ENCODE measurements at places on chromosomes 6 and 20.

GRCh38 chr20:16095226-16095625 lies 478.0 kb downstream of the KIF16B start:
- no peak for DNase-seq

DNA sequence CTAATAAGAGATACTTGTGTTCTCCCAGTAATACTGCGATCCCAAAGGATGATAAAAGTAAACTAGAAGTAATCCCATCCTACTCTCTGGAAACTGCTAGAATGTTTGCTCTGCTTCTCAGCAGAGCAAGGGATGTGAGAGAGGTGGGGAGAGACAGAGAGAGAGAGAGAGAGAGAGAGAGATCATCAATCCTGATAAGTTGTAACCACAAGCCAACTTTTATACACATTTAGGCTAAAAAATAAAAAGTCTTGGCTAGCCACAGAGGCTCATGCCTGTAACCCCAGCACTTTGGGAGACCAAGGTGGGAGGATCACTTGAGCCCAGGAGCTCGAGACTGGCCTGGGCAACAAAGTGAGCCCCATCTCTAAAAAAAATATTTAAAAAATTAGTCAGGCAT lies 16.0 kb upstream of the TRIM38 start:
- no peak for DNase-seq

- no peak for DNase-seq
These were observed 3.6 kb downstream of the GZF1 start for GRCh38 chr20:23365390-23366165.

DNA sequence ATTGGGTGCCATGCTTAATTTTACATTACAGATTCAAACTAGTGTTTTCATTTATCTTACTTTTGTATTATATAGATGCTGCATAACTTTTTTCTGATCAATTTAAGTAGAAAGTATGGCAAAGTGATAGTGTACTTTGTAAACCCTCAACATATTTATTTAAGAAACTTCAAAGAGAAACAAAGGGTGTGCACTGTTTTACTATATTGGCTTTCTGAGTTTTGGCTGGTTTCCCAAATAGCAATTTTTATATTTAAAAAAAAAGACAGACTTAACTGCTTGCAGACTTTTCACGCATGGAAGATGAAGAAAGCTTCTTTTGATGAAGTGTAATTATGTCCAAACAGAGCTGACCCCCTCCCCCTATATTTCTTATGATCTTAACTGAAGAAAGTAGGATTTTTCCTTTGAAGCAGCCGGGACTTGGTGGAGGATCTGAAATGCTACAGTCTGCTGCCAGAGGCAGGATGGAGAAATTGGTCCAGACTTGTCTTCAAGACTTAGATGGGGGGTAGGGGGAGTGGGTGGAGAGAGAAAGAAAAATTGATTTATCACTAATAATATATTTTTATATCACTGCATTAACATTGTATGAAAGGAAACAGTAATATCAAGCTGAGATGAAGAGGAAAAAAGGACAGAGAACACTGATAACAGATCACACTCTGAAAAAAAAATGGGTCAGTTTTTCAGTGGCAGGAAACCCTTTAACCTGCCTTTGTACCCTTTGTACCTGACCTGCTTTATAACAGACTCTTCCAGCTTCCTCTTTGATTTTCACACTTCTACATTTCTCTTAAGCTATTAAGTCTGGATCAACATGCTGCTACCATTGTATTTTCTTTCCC lies 56.0 kb upstream of the SUPT3H start:
- no peak for DNase-seq

- DNase-seq, result no peak
These were observed 209.9 kb downstream of the ALDH8A1 start for GRCh38 chr6:134740027-134740373.

DNA sequence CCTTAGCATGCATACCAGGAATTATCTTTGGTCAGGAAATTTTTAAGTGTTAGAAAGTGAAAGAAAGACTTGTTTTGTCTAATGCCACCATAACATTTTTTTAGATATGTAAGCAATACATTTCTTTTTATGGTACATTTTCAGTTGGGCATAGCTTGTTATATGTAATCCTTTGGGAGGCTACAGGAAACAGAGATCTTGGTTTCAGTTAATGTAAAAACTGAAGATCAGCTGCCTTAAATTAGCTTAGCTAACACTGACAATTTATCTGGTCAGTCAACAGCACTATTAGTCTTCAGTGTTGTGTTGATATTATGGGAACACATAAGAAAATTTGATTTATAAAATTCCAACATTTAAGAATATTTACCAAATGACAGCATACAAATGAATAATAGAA lies 78.6 kb upstream of the SMIM8 start:
- no peak for DNase-seq

DNA sequence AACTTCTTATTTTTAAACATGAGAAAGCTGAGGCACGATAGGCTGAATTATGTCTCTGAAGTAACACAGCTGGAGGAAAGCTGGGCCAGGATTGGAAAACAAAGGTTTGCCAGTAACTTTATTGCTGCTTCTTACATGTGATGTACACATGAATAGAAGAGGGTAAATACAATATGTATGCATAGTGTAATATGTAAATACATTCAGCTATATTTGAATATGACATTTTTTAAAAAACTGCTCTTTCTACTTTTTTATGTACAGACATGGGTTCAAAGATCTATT lies 90.2 kb downstream of the ADTRP start:
- DNase-seq, result no peak

DNA sequence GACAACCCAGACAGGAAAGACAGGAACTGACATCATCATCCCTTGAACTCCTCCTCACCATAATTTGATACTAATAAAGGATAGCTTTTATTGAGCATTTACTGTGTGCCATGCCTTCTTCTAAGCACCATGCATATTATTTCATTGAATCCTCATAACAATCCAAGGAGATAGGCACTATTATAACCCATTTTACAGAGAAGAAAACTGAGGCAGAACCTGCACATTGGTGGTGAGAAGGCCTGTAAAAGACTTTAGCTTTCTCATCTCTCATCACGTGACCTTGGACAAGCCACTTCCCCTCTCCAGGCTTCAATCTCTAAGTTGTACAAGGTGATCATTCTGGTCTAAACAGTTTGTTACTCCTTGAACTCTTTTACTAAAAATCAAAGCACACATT lies 34.5 kb upstream of the PREX1 start:
- DNase-seq, result no peak

DNA sequence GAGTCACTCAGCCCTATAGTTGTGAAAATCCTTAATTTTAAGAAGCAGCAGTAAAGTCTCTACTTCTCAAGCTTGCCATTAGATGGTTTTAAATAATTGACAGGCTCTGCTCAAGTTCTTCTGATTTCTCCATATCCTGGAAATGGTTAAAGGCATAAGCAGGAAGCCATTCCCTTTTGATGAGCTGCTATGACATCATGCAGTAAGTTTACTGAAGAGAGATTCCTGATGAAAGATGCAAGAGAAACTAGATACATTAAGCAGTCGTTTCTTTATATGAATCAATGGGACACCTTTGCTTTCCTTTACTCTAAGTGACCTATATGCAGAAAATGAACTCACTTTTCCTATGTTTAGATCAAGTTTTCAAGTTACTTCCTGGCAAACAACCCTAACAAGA lies 9.8 kb downstream of the POPDC3 start:
- no peak for DNase-seq

- DNase-seq, result no peak
These were observed 40.5 kb downstream of the PANK2 start for GRCh38 chr20:3929713-3930060.

DNA sequence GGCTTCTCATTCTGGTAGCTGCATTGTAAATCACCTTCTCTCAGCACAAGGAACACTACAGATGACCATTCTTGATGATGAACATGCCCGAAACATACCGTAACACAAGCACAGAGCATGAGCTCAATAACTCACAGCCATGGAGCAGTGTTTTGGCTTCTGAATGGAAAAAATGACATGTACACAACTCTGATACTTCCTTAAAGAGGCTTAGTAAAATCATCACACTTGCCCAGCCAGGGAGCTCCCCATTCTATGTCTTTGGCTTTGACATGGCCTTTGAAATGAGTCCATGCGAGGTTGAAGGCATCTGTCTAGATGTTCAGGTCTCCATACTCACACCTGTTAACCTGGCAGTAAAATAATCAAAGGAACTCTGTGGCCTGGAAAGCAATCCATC lies 87.6 kb downstream of the MYB start:
- DNase-seq, result no peak

DNA sequence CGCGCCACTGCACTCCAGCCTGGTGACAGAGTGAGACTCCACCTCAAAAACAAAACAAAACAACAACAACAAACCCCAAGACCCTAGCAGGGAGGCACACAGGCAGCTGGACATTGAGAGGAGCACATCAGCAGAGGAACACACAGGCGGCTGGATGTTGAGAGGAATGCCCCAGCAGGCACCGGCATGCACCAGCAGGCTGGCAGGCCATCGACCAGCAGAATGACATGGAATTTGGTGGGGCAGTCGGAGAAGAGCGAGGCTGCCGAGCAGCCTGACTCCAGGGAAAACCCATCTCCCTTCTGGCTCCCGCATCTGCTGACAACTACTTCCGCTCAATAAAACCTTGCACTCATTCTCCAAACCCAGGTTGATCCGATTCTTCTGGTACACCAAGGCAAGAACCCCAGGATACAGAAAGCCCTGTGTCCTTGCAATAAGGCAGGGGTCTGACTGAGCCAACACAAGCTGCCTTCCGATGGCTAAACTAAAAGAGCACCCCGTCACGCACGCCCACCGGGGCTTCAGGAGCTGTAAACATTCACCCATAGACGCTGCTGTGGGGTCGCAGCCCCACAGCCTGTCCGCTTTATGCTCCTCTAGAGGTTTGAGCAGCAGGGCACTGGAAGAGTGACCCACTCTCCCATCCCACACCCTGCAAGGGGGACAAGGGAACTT lies 60.2 kb downstream of the SLC22A23 start:
- DNase-seq, result no peak

DNA sequence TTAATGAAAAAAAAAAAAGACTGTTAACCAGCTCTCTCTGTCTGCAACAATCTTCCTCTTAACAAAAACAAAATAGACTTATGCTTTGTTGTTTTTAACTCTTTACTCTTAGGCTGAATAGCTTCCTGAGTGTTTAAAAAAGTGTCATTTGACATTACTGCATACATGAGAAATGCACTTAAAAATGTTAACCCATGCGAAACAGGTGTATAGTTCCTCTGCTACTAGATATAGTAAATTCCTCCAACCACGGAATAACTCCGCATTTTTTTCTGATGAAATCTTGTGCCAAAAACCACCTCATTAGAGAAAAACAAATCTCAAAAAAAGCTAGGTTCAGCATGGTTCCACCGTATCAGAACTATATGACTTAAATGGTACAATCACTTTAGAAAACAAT lies 426.0 kb downstream of the ADGRB3 start:
- no peak for DNase-seq

DNA sequence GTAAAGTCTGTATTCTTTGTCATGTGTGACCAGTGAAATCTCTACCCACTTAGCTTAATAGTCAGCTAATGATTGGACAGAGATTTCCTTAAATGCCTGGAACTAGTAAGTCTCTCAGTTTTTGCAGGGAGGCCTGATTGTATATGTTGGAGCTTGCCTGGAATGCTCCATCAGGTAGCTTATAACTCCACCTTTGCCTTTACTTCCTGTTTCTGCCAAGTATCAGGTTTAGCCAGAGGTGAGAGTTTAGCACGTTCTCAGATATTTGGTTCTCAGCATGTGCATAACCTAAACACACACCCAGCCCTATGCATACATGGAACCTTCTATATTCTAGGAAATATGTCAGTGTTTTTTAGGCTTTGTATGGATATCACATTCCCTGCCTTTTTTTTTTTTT lies 435.3 kb downstream of the CDKAL1 start:
- no peak for DNase-seq

- no peak for DNase-seq
These were observed 53.5 kb upstream of the ERVFRD-1 start for GRCh38 chr6:11164717-11165646.

GRCh38 chr20:6122873-6123648 lies at the start of gene FERMT1:
Gene FERMT1 (minus strand): TSS chr20:6123030. CDS start chr20:6119554, 3,476 bp downstream.
- no peak for DNase-seq

- DNase-seq, result no peak
These were observed 385.3 kb downstream of the EPM2A start for GRCh38 chr6:145349950-145350510.

- DNase-seq, result no peak
These were observed 59.8 kb downstream of the CDK19 start for GRCh38 chr6:110755411-110755834.

- DNase-seq, result no peak
These were observed 930.1 kb upstream of the GJE1 start for GRCh38 chr6:141202626-141203025.

- no peak for DNase-seq
These were observed 11.8 kb downstream of the DCBLD1 start for GRCh38 chr6:117494283-117494682.

- no peak for DNase-seq
These were observed 135.4 kb upstream of the RALGAPA2 start for GRCh38 chr20:20847814-20848213.

GRCh38 chr6:146795479-146796133 lies 196.8 kb downstream of the ADGB start:
- no peak for DNase-seq

DNA sequence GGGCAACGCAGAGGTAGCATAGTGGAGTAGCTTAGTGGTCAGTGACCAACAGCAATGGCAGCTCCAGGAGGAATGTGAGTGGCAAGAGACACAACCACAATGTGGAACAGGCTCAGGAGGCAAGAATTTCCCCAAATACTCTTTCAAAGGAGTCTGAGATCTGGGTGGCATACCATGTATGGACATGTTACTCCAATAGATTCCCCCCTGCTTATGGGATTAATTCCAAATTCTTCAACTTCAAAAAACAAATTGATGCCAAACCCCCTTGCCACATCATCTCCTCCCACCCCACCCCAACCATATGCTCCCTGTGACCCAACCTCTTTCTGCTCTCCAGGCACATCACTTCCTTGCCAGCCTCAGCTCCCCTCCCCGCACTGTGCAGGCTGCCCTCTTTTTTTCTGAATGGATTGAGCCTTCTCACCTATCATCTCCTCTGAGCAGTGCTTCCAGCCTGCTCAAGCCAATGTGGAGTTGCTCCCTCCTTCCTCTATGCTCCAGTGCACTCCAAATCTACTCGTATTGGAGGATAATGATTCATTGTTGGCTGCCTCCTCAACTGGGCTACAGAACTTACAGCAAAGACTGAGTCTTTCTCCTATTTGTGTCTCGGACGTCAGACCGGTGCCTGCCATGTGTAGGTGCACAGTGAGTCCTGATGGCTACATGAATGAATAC lies 93.0 kb upstream of the CEP85L start:
- no peak for DNase-seq

Measured in cortex of kidney (tissue), 1 donor.